Activated naive CD4-positive, alpha-beta T cell treated with anti-CD3 and anti-CD28 coated beads, Interleukin-2, amount 10 ng/mL, durations not matched to agents 7 days and 5 days (primary cell): ENCODE measurements at places on chromosomes 7 and 10.

GRCh38 chr7:150934045-150934766 lies 43.9 kb downstream of the KCNH2 start:
- DNase-seq = no peak

GRCh38 chr7:156949541-156950380 lies at the start of gene NOM1:
Gene NOM1 (plus strand): TSS chr7:156949712. CDS start chr7:156949738, 26 bp downstream.
- peak; percentile 93 for DNase-seq

DNA sequence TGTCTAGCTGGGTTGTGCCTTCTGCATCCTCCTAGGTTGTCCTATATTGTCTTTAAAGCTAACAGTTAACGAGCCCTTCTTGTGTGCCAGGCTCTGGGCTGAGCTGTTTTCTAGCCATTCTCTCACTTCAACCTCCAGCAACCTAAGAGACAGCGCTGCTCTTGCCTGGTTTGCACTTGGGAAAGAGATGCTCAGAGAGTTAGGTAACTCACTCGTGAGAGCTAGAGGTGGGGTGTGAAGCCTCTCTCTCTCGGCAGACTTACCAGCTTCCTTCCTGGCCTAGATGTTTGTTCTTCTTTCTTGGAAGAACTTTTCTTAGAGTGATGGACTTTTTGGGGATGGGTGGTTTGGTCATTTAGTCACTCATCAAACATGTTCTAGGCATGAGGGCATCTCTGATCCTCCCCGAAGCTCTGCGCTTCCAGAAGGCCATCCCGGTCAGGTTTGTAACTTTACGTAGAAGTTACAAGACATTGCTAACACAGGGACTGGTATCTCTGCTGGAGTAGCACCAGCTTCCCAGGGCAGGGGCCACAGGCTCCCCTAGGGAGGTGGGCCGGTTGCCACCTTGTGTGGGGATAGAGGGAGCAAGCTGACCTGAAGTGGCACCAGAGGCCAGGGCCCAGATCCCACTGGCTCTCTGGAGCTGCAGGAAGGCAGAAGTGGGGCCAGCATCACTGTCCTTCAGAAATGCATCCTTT lies 14.3 kb downstream of the TSPAN15 start:
- peak; percentile 30 for DNase-seq

DNA sequence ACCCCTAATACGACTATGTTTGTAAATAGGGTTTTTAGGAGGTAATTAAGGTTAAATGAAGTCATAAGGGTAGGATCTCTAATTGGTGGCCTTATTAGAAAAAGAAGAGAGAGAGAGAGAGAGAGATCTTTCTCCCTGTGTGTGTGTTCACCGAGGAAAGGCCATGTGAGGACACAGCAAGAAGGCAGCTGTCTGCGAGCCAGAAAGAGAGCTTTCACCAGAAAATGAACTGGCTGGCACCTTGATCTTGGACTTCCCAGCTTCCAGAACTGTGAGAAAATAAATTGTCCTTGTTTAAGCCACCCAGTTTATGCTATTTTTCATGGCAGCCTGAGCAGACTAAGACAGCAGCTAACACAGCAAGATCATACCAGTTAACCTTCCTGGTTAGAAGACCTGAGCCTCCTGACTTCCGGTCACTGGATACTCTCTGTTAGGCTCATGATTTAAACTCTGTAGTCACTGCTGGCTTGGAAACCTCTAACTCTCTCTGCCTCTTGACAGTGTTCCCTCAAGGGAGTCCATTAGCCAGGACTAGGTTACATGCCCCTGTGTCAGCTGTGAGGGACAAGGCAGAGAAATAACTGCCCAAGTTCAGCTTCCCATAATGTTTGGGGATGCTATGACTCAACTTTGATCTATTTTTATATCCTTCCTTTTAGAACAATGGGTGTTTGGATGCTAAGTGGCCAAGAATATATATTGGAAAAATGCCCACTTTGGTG lies 102.3 kb downstream of the DYNC1I1 start:
- DNase-seq = no peak

GRCh38 chr10:7483848-7484247 lies 73.0 kb upstream of the SFMBT2 start:
- no peak for DNase-seq

DNA sequence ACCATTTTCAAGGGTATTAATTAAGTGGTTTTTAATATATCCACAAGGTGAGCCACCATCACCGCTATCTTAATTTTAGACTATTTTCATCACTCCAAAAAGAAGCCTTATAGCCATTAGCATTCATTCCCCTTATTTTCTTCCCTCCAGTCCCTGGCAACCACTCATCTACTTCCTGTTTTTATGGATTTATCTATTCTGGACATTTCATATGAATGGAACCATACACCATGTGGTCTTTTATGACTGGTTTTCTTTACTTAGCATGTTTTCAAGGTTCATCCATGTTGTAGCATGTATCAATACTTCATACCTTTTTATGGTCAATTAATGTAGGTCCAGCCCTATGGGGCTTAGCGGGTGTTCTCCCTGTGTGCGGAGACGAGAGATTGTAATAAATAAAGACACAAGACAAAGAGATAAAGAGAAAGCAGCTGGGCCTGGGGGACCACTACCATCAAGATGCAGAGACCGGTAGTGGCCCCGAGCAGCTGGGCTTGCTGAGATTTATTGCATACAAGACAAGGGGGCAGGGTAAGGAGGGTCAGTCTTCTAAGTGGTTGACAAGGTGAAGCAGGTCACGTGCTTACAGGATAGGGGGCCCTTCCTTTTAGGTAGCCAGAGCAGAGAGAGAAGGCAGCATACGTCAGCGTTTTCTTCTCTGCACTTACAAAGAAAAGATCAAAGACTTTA lies 14.6 kb downstream of the WBP1L start:
- no peak for DNase-seq

- no peak for DNase-seq
Observed at GRCh38 chr7:44064791-44065430, 456 bp downstream of the PGAM2 start.

DNA sequence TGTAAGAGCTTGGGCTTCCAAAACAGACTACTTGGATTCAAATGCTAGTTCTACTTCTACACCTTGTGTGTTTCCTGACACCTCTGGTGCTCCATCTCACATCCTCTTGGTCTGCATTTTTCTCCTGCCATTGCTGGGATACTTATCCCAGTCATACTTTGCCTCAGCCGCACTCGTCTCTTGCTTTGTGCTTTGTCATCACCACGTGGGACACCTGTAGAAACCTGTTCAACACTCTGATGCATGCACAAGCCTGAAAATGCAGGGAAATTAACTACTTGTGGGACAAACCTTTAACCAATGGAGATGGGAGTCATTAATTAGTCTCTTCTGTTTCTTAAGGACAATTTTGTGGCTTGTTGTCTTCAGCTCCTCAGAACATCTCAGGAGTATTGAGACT lies 94.2 kb upstream of the PHYHIPL start:
- no peak for DNase-seq

- DNase-seq = no peak
Observed at GRCh38 chr10:126892226-126893175, 12.7 kb upstream of the DOCK1 start.

GRCh38 chr10:93701866-93702209 lies 554 bp downstream of the FRA10AC1 start:
- peak; percentile 21 for DNase-seq

DNA sequence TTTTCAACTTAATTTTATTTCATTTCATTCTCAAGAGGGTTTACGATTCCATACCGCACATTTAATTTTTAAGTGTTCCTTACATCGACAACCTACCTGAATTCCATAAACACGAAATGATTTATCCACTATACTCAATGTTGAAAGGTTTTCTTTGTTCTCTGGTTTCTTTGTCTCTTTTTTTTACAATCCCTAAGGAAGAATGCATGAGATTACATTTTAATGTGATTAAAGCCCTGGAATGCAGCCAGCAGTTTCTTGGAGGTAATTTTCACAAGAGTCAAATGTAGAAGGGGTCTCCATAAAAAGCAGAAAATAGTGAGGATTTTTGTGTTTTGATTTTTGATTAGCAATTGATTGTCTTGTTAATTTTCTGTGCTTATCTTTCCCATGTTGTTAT lies 59.2 kb upstream of the ADCY1 start:
- no peak for DNase-seq

- DNase-seq = no peak
Observed at GRCh38 chr10:52965938-52966401, 193.4 kb upstream of the MBL2 start.

- no peak for DNase-seq
Observed at GRCh38 chr10:11243425-11244222, 226.0 kb downstream of the CELF2 start.

DNA sequence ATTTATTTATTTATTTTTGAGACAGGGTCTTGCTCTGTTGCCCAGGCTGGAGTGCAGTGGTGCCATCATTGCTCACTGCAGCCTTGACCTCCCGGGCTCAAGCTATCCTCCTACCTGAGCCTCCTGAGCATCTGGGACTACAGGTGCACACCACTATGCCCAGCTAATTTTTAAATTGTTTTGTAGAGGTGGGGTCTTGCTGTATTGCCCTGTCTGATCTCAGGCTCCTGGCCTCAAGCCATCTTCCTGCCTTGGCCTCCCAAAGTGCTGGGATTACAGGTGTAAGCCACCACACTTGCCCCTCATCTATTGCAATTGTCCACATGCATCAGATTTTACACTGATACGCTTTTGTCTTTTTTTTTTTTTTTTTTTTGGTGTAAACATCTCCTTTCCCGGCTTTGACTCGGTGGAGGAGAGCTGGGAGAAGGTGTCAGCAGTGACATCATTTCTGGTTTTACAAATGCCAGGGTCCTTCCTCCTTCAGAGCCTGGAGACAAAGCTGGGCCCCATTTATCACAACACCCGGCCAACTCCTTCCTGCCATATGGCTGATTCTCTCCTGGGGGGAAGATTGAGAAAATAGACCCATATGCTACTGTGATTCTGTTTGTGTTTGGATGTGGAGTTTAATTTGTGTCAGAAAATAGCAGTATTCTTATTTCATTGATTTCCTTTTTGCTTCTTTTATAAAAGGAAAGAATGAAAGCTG lies 61.3 kb downstream of the GALNT17 start:
- DNase-seq = no peak

GRCh38 chr7:139763330-139763729 lies 14.5 kb downstream of the HIPK2 start:
- no peak for DNase-seq

DNA sequence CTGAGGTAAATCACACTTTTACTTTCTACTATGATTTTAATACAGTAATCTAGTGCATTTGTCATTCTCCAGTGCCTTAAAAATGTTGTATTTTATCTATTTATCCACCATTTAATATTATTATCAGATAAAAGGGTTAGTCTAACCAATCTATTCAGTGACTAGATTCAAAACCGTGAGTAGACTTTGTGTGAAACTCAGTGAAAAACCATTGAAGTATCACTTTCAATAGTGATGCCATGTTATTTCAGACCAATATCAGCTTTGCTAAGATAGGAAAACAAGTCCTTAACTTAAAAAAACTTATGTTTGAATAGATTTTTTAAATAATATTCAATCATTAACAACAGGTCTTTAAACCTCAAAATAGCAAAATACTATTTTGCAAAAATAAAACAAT lies 1628.7 kb downstream of the REEP3 start:
- DNase-seq = no peak

- no peak for DNase-seq
Observed at GRCh38 chr7:131610007-131610406, 53.6 kb upstream of the PODXL start.

- no peak for DNase-seq
Observed at GRCh38 chr7:108181073-108181985, 51.2 kb upstream of the LAMB4 start.
